ENCODE measurements at places on chromosomes 1 and 21. TPM values are rescaled to one million over a fixed set of nuclear protein-coding genes. Genes with fewer than 3 reads are reported as not detected.

SLFNL1 gene
- 0.39 TPM for total RNA-seq

SLAMF6 gene
- total RNA-seq = not detected

PDZK1 gene
- not detected for total RNA-seq

WDR64 gene
- not detected for total RNA-seq

DNA sequence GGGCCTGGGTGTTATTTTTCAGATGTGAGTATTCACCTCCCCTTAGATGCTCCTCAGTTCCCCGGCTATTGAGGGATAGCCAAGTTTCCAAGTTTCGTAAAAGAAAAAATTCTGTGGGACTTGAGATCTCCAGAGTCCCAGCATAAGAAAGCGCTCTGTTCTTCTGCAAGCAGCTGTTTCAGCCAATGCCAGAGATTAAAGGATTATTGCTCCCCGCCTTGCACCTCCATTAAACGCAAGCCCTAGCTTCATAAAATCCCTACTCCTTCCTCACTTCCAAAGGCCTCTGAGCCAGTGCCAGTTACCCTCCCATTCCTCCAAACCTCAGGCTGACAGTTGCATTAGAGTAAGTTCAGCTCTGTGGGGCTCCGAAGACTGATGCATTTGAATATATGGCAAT is 56.4 kb downstream of the CHIA start:
- DNase-seq = no peak

- peak; percentile 81 for DNase-seq
Observed at GRCh38 chr1:205227584-205228013, at the start of gene TMCC2. Gene TMCC2 (plus strand): TSS chr1:205227946. CDS start chr1:205228565, 619 bp downstream.

- no peak for DNase-seq
Observed at GRCh38 chr1:29342351-29342750, 106.0 kb downstream of the PTPRU start.

- DNase-seq = no peak
Observed at GRCh38 chr1:31792116-31792515, 23.7 kb downstream of the SPOCD1 start.

DNA sequence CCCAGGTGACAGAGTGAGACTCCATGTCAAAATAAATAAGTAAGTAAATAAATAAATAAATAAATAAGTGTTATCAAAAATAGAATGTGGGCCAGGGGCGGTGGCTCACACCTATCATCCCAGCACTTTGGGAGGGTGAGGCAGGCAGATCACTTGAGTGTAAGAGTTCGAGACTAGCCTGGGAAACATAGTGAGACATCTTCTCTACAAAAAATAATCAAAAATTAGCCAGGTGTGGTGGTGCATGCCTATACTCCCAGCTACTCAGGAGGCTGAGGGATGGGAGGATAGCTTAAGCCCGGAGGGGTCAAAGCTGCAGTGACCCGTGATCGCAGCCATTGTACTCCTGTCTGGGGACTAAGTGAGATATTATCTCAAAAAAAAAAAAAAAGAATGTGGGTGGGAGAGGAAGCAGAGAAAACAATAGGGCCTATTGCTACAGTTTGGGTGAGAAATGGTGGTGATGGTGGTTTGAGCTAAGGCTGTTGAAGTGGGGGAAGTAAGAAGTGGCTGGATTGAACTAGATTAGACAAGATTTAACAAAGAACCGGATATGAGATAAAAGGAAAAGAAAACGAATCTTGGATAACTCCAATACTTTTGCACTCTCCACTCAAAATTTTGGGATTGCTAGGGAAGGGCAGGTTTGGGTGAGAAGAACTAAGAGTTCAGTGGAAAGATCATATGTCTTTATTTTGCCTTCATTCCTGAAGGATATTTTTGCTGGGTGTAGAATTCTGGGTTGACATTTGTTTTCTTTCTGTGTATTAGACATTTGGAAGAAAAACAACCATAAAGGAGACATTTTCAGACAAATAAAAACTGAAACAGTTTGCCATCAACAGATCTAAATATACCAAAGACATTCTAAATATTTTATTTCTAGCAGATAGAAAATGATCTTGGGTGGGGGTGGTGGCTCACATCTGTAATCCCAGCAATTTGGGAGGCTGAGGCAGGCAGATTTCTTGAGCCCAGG is 57.1 kb upstream of the SPOCD1 start:
- no peak for DNase-seq

DNA sequence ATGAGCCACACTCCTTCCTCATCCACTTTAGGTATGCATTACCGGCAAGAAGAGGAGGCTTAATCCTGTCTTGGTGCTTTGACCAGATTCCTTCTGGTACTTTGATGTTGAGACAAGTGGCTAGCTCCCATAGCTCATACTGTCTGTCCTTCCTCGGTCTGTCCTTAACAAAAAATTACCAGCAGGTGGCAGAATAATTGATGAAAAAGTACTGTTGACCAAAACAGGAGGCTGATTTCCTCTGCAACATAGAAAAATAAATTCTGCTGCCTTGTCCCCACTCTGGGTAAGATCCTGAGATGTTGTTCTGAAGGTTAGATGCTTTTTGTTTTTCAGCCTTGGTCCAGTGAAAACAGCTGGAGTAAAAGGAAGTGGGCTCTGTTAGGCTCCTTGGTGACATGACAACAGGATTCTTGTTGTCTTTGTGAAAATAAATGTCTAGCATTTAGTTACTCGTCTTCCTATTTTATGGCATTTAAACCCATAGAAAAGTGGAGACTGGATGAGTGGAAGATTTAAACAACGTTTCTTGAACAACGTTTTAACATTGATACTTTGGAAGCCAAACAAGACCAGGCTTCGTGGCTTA is 11.2 kb upstream of the HJV start:
- DNase-seq = peak; percentile 66

All from endothelial cell of umbilical vein (primary cell).